Mesothelial cell of epicardium (in vitro differentiated cells): ENCODE measurements at places on chromosomes 5 and 9.

DNA sequence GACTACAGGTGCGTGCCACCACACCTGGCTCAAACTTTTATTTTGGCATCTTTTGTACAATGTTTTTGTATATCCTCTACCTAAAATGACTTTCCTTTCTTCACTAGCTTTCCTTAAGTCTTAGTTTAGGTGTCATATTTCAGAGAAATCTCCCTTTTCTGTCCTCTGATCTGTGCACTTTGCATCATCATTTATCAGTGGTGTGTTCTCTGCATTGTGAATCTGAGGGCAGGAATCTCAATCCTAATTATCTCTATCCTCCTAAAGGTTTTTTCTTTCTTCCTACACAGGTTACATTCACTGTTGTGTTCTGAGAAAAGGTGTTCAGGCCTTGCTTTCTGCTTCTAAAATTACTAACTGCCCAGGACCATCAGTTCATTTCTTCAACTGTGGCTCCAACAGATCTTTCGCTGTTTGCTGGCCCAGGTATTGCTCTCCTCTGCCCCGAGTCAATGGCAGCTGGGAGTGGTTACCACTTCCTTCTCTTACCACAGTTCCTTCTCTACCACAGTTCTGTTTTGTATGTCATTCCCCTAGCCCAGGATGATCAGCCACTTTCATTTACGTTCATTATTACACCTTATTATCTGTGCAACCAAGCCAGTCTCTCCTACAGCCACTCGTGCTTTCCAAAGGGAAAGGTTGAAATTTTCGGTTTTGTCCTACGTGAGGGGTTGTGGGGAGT, 14.0 kb downstream of the TGFBR1 start:
- no peak overlapping the region for H3K4me3 ChIP-seq
- no peaks in the 10 kb centered on the region for H3K27me3 ChIP-seq
- peaks cover 26% of the 10 kb centered on the region for H3K4me1 ChIP-seq
- no peaks in the 10 kb centered on the region for H3K36me3 ChIP-seq
- DNase-seq: no peak
- no peak overlapping the region for H3K27ac ChIP-seq

DNA sequence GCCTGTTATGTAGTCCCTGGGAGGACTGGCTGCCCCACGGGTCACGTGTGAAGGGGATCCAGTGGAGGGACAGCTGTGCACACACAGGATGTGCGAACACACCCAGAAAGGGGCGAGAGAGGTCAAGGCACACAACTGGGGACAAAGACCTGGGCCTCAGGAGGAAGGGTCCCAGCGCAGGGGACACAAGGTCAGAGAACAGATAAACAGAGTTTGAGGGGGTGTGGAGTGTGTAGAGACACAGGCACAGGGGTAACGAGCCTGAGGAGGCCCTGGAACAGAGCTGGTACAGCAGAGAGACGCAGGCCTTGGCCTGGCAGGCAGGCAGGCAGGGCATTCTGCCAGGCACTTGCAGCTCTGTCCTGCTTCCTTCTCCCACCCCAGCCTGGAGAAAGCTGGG, 14.8 kb upstream of the PSMD5 start:
- H3K27me3 ChIP-seq: no peaks in the 10 kb centered on the region
- H3K36me3 ChIP-seq: peaks cover 11% of the 10 kb centered on the region
- H3K27ac ChIP-seq: no peak overlapping the region
- H3K4me3 ChIP-seq: no peak overlapping the region
- DNase-seq: no peak

GRCh38 chr5:161027763-161028162, 175.8 kb upstream of the ATP10B start:
- no peaks in the 10 kb centered on the region for H3K36me3 ChIP-seq
- peaks cover 15% of the 10 kb centered on the region for H3K27me3 ChIP-seq
- DNase-seq: no peak

- no peak for DNase-seq
- no peak overlapping the region for H3K4me3 ChIP-seq
- H3K27me3 ChIP-seq: no peaks in the 10 kb centered on the region
- no peaks in the 10 kb centered on the region for H3K4me1 ChIP-seq
- H3K27ac ChIP-seq: no peak overlapping the region
These were observed 65.1 kb downstream of the NEK6 start for GRCh38 chr9:124322618-124323432.
